ENCODE measurements at places on chromosomes 7 and 10. TPM values are rescaled to one million over a fixed set of nuclear protein-coding genes. Genes with fewer than 3 reads are reported as not detected.

GRCh38 chr7:33742521-33742920, 162.8 kb upstream of the BMPER start:
- H3K4me1 ChIP-seq, result peaks cover 6% of the 10 kb centered on the region
- DNase-seq, result no peak
- no peak overlapping the region for H3K4me3 ChIP-seq
- H3K27ac ChIP-seq, result no peak overlapping the region

- no peak for DNase-seq
- no peaks in the 10 kb centered on the region for H3K27me3 ChIP-seq
- no peak overlapping the region for H3K4me3 ChIP-seq
- no peaks in the 10 kb centered on the region for H3K4me1 ChIP-seq
- no peaks in the 10 kb centered on the region for H3K36me3 ChIP-seq
- no peak overlapping the region for H3K27ac ChIP-seq
Observed at GRCh38 chr7:81025360-81025759, 106.5 kb upstream of the SEMA3C start.

- H3K27ac ChIP-seq, result no peak overlapping the region
- H3K27me3 ChIP-seq, result no peaks in the 10 kb centered on the region
- H3K4me1 ChIP-seq, result peaks cover 11% of the 10 kb centered on the region
- H3K36me3 ChIP-seq, result no peaks in the 10 kb centered on the region
- DNase-seq, result peak; percentile 70
Observed at GRCh38 chr10:43204943-43205671, 61.8 kb downstream of the RASGEF1A start.

Gene UCMA
- not detected for total RNA-seq

Gene OR2A12
- not detected for total RNA-seq

Gene PRLHR
- total RNA-seq, result not detected

- H3K27me3 ChIP-seq, result no peaks in the 10 kb centered on the region
- no peaks in the 10 kb centered on the region for H3K36me3 ChIP-seq
- H3K4me1 ChIP-seq, result no peaks in the 10 kb centered on the region
- no peak for DNase-seq
Observed at GRCh38 chr7:158008267-158008666, 579.4 kb downstream of the PTPRN2 start.

DNA sequence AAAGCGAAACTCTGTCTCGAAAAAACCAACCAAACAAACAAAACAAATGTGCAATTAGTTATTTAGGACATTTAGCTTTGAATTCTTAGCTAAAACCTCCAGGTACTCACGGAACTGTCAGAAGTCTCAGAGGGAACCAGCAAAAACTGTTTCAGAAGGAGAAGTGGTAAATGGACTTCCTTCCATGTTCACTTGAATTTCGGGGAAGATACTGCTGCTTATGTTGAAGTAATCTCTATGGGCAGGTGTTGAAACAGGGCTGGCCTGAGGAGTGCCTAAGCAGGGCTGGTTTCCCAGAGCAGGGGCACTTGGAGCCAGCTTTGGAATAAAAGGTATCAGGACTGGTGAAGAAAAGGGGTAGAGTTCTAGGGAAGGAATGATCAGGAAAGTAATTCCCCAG, 2.4 kb upstream of the EXOC6 start:
- H3K36me3 ChIP-seq, result no peaks in the 10 kb centered on the region
- DNase-seq, result no peak
- H3K27me3 ChIP-seq, result no peaks in the 10 kb centered on the region

DNA sequence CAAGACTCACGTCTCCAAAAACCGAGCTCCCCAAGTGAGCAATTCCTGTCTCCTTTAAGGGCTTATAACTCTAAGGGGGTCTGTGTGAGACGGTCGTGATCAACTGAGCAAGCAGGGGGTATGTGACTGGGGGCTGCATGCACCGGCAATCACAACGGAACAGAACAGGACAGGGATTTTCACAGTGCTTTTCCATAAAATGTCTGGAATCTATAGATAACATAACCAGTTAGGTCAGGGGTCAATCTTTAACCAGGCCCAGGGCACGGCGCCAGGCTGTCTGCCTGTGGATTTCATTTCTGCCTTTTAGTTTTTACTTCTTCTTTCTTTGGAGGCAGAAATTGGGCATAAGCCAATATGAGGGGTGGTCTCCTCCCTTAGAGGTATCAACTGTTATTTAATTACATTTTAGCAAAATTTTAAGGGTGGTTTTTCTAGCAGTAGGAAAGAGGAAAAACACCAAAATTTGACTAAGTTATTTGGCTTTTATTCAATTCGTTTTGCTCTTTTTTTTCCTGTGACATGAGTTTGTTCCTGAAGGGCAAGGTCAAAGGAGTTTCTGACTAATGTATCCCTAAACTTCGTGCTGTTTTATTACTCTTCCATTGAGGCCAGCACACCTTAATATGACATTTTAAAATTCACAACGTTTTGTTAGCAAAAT, 121.4 kb upstream of the SEC61G start:
- DNase-seq, result no peak
- no peak overlapping the region for H3K4me3 ChIP-seq
- H3K36me3 ChIP-seq, result no peaks in the 10 kb centered on the region
- H3K27me3 ChIP-seq, result no peaks in the 10 kb centered on the region

Gene AGMO
- not detected for total RNA-seq

Gene PNLIP
- not detected for total RNA-seq

- peak; percentile 93 for DNase-seq
- peak overlapping the region; percentile 86 for H3K27ac ChIP-seq
- no peaks in the 10 kb centered on the region for H3K27me3 ChIP-seq
- H3K4me1 ChIP-seq, result peaks cover 37% of the 10 kb centered on the region
- H3K4me3 ChIP-seq, result no peak overlapping the region
Observed at GRCh38 chr10:11875494-11876281, 52.5 kb downstream of the PROSER2 start.

DNA sequence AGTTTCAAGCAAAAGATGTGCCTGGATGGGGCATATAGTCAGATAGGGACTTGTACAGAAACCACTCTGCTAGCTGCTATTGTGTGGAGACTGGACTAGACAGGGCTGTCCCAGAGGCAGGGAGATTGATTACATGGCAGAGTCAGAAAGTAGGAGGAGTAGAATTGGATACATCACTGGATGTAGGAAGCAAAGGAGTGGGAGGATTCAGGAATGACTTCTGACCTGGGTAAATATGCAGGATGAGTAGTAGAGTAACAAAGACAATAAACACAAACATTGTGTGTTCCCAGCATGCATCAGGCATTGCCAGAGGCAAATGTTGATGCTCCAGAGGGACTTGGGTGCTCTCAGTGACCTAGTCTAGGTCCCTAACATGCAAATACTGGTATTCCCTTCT, 30.9 kb upstream of the MAT1A start:
- no peaks in the 10 kb centered on the region for H3K36me3 ChIP-seq
- no peaks in the 10 kb centered on the region for H3K4me1 ChIP-seq
- no peak overlapping the region for H3K27ac ChIP-seq
- no peak for DNase-seq

GRCh38 chr7:141709749-141710148, 1.6 kb downstream of the WEE2 start:
- DNase-seq, result no peak
- H3K36me3 ChIP-seq, result no peaks in the 10 kb centered on the region
- H3K27ac ChIP-seq, result no peak overlapping the region

DNA sequence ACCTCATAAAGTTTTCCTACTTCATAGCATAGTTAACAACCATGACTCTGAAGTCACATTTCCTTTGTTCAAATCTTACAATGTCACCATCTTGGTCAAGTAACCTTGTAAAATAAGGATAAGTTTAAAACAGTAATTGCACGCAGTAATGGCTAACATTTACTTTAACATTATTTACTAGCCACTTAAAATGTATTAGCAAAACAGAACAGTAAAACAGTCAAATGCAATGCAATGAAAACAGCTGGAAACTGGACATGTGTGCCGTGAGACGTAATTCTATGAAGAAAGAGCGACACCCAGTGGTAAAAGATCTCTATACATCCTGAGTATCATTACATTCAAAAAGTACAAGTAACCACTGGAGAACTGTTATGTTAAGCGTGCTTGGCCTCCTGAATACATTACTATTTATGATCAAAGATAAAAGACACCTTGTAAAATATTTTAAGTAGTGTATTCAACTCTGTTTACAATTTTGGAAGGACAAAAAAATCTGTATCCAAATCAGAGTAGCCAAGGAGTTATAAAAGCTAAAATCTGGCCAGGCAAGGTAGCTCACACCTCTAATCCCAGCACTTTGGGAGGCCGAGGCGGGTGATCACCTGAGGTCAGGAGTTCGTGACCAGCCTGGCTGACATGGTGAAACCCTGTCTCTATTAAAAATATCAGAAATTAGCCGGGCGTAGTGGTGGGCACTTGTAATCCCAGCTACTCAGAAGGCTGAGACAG, 27.2 kb downstream of the ATE1 start:
- peaks cover 6% of the 10 kb centered on the region for H3K4me1 ChIP-seq
- peaks cover 65% of the 10 kb centered on the region for H3K36me3 ChIP-seq
- DNase-seq, result no peak
- H3K27me3 ChIP-seq, result no peaks in the 10 kb centered on the region

- no peak for DNase-seq
- no peaks in the 10 kb centered on the region for H3K36me3 ChIP-seq
- H3K4me1 ChIP-seq, result peaks cover 18% of the 10 kb centered on the region
- peaks cover 73% of the 10 kb centered on the region for H3K27me3 ChIP-seq
- no peak overlapping the region for H3K27ac ChIP-seq
Observed at GRCh38 chr10:101565370-101565900, 22.6 kb downstream of the POLL start.

Gene CDK14
- 58.6 TPM for total RNA-seq

Gene TRIM50
- total RNA-seq, result not detected
